Cardiac ventricle fibroblast (primary cell): ENCODE measurements at places on chromosomes 5 and 9. TPM values are rescaled to one million over a fixed set of nuclear protein-coding genes. Genes with fewer than 3 reads are reported as not detected.

The SPRY4 gene
- 19.6 and 25.4 TPM in 2 replicates for total RNA-seq

The FOXD4L5 gene
- 0.37 TPM in 1 of 2 replicates, not detected in the other for total RNA-seq

The SLC24A2 gene
- total RNA-seq = not detected in 2 replicates

The TSSK1B gene
- 0.10 and 0.12 TPM in 2 replicates for total RNA-seq

The CENPK gene
- total RNA-seq = 1.6 and 6.3 TPM in 2 replicates

The ARL14EPL gene
- total RNA-seq = not detected in 2 replicates

The CAVIN4 gene
- total RNA-seq = 0.24 and 0.25 TPM in 2 replicates

The BARHL1 gene
- total RNA-seq = not detected in 2 replicates

The LCN1 gene
- not detected in 2 replicates for total RNA-seq

The GPX8 gene
- 108 and 132 TPM in 2 replicates for total RNA-seq

The SHISAL2B gene
- total RNA-seq = not detected in 2 replicates

The PCDHB13 gene
- total RNA-seq = 1.4 and 1.7 TPM in 2 replicates

The CXCL14 gene
- total RNA-seq = 0.64 TPM in 1 of 2 replicates, not detected in the other

The GABRA1 gene
- not detected in 2 replicates for total RNA-seq

The SEMA6A gene
- total RNA-seq = 2.7 and 3.2 TPM in 2 replicates

The PCDHB3 gene
- total RNA-seq = 0.34 and 1.1 TPM in 2 replicates

The SH3PXD2B gene
- 90.6 and 102 TPM in 2 replicates for total RNA-seq

The EDIL3 gene
- total RNA-seq = 29.4 and 34.0 TPM in 2 replicates

The TTC16 gene
- not detected in 2 replicates for total RNA-seq

The KCNN2 gene
- total RNA-seq = 0.12 TPM in 1 of 2 replicates, not detected in the other

The PCDH1 gene
- total RNA-seq = 3.3 and 4.9 TPM in 2 replicates

The KIAA1958 gene
- total RNA-seq = 1.1 TPM in 2 replicates

The OTP gene
- not detected in 2 replicates for total RNA-seq

The MEF2C gene
- total RNA-seq = 8.3 and 11.5 TPM in 2 replicates
